ENCODE measurements at places on chromosomes 1 and 21.

GRCh38 chr1:75630998-75631397 is 20.1 kb upstream of the SLC44A5 start:
- no peak for DNase-seq

GRCh38 chr1:178442925-178443324 is 53.8 kb downstream of the CLEC20A start:
- DNase-seq, result no peak

DNA sequence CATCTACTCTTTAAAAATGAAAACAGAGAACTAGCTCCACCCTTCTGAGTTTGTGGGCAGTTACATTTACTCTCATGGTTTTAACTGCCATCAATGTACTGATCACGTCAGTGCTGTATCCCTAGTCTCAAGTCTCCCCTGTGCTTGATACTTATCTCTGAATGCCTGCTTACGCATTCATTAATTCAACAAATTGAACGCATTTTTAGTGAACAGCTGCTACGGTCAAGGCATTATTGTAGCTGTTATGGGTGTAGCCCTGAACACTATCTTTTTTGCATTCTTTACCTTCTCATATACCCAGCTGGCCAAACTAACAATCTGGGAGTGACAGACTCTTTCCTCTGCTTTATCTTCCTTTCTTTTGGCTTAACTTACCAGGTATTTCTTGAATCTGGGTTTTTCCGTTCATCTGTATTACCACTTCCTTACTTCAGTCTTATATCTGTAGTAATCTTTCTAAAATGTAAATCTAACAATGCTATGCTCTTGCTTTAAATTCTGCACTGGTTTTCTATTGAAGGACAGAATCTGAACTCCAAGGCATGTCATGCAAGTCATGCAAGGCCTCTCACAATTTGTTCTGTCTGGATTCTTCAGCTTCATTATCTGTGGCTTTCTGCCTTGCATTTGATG is 33.3 kb downstream of the SMG7 start:
- DNase-seq, result no peak

- no peak for DNase-seq
Measured at GRCh38 chr1:100340494-100340893, 11.8 kb upstream of the CDC14A start.

GRCh38 chr1:54950006-54950368 is 30.4 kb upstream of the TMEM61 start:
- DNase-seq, result no peak

DNA sequence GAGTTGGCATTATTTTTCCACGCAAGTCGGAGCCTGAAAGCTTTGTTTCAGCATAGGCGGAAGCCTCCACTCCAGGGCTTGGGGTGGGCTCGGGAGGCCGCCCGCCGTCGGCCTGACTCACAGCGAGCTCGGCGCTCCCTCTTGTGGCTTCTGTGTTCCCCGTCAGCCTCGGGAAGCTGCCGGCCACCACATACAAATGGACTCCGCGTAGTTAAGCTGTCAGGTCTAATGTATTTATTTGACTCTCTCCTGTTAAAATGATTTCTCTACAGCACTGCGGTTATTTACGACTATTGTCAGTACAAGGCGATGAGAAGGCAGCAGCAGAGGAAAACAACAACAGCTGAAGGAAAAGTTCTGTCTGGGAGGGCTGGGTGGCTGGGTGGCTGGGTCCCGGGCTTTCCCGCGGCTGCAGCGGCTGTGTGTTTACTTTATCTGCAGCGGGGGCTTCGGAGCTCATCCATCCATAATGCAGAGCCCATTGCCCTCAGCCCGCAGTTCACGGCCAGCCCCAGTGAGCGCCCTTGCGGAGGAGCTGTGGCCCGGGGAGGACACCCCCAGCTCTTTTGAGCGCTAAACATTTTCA is 375.7 kb upstream of the CAMK1G start:
- peak; percentile 10 for DNase-seq

DNA sequence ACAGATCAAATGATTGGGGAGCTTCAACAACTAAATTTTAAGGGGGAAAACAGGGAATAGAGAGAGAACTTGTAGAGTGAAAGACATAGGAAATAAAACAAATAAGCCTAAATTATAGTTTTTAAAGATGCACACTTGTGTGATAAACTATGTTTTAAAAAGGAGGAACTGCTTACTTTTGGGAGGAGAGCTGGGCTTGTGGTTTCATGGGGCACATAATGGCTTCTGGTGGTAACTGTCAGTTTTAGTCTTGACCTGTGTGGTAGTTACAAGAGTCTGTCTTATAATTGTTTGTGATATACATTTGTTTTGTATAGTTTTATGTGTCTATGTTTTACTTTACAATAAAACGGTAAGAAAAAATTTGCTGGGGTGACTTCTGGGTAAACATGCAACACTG is 165.3 kb downstream of the COL24A1 start:
- DNase-seq, result no peak

DNA sequence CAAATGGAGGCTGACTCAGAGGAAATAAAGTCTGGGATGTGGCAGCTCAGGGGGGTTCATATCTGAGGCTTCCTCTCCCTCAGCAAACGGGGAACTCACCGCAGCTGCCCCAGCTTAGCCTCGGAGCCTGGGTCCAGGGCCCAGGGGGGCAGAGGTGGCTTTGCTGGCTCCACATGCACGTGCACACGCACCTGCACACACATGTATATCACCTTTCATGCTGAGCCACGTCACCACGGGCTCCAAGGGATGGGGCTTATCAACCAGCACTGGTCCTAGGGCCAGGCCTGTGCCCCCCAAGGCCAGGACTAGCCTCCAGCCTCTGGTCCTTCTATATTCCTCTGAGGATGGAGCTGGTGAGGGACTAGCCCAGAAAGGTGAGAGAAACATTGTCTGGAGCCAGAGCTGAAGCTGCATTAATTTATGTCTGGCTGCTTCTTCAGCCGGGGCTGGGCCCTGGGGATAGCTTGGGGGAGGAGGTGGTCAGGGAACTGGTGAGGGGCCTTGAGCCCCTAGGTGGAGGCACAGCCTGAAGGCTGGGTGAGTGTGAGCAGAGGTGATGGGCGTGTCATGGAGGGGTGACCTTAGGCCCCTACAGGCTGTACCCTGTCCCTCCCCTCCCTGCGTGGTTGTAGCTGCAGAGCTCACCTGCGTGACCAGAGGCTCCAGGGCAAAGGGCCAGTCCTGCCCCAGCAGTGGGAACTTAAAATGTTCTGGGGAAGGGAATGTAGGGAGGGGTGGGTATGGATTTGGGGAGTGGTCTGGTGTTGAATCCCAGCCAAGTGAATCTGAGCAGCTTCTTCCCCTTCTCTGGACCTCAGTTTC is 520.8 kb downstream of the PTPRU start:
- DNase-seq, result no peak

DNA sequence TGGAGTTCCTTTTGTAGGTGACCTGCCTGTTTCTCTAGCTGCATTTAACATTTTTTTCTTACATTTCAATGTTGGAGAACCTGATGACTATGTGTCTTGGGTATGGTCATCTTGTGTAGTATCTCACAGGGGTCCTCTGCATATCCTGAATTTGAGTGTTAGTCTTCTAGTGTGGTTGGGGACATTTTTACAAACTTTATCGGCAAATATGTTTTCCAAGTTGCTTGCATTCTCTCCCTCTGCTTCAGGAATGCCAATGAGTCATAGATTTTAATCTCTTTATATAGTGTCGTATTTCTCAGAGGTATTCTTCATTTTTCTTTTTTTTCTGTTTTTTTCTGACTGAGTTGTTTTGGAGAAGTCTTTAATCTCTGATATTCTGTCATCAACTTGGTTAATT is 684.0 kb downstream of the NCAM2 start:
- no peak for DNase-seq

DNA sequence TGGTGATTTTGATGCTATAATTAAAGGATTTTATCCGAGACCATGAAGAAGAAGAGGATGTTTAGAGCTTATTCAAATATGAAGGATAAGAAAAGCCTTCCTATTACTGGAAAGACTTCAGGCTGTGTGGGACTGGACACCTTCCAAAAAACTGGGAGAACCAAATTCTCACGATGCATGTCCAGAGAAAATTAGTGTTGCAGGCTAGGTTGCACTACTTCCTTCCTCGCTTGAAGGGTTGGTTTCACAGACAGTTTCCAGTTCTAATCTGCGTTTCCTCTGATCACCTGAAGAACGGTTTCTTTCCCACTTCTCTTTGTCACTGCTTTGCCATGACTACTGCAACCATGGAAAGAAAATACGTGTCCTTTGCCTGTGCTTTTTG is 2.0 kb downstream of the MTARC2 start:
- no peak for DNase-seq

GRCh38 chr1:158124999-158125398 is 55.7 kb upstream of the CD1D start:
- peak; percentile 45 for DNase-seq

GRCh38 chr1:178101266-178101630 is 7.3 kb downstream of the RASAL2 start:
- no peak for DNase-seq

DNA sequence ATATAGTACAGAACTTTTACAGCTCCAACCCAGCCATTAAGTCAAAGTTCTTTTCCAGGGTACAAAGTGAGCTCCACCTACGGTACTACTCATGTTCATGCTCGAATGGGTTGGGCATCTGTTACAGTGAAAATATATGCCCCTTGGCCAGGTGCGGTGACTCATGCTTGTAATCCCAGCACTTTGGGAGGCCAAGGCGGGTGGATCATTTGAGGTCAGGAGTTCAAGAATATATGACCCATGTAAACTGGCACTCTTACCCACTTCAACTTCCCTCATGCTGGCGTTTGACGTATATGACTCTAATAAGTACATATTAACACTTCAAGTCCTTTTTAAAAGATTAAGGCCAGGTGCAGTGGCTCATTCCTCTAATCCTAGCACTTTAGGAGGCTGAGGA is 71.3 kb upstream of the PKN2 start:
- no peak for DNase-seq

- DNase-seq, result no peak
Measured at GRCh38 chr1:201566529-201566823, 27.5 kb downstream of the NAV1 start.

- DNase-seq, result no peak
Measured at GRCh38 chr1:17579951-17580939, 40.7 kb downstream of the ARHGEF10L start.

DNA sequence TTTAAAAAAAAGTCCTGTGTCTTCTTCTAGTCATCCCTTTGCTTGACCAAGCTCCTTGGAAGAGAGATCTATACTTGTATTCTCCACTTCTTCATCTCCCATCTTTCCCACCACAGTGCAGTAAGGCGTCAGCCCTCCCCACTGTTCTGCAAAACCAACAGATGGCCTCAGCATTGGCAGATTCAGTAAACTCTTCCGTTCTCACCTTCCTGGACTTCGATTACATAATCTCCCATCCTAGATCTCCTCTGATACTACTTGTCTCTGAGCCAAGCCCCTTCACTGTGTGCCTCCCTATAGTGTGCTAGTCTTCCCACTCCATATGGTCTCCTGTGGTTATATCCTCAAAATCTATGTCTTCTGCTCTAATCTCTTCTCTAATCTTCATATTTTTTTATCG is 1.6 kb upstream of the COLGALT2 start:
- DNase-seq, result no peak

- no peak for DNase-seq
Measured at GRCh38 chr1:159786966-159787365, 6.2 kb downstream of the DUSP23 start.

DNA sequence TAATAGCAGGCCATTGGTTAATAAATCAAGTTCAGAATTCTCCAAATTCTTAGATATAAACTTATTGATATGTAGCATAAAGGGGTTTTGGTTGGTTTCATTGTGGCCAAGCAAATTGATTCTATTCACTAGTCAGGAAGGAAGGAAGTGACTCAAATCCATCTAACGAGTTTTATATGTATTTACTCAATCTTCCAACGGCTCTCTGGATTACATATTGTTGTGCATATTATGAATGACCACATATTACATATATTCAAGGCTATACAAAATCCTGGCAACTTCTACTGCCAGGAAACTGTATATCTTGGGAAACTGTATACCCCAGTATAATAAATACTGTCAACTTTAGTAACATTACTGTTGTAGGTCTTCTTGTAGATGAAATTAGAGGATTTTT is 20.1 kb upstream of the PDE4B start:
- no peak for DNase-seq

- DNase-seq, result no peak
Measured at GRCh38 chr1:5983361-5984103, 8.7 kb downstream of the NPHP4 start.

DNA sequence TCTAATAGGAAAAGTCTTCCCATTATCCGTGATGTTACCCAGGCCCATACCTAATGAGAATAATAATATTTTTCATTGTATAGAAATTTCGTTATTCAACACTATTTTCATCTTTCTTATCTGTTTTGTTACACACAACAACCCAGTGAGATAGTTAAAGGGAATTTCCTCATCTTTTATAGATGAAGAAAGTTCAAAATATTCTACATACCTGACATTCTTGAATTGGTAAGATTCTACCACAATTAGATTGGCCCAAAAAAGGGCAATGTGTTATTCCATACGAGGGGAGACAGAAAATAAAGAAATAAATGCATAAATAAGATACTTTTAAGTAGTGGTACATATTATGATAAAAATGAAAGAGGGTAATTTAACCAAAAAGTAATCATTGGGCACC is 405.5 kb upstream of the ADAMTS5 start:
- DNase-seq, result no peak

DNA sequence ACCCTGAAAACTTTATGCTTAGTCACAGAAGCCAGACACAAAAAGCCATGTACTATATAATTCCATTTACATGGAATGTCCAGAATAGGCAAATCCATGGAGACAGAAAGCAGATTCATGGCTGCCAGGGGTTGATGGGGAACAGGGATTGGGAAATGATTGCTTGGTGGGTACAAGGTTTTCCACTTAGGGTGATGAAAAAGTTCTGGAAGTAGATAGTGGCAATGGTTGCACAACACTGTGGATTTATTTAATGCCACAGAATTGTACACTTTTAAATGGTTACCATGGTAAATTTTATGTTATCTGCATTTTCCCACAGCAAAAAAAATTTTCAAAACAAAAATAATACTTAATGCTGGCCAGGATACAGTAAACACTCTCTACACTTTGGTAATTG is 40.6 kb downstream of the ENAH start:
- DNase-seq, result no peak

GRCh38 chr1:5976726-5977493 is 15.3 kb downstream of the NPHP4 start:
- DNase-seq, result no peak

DNA sequence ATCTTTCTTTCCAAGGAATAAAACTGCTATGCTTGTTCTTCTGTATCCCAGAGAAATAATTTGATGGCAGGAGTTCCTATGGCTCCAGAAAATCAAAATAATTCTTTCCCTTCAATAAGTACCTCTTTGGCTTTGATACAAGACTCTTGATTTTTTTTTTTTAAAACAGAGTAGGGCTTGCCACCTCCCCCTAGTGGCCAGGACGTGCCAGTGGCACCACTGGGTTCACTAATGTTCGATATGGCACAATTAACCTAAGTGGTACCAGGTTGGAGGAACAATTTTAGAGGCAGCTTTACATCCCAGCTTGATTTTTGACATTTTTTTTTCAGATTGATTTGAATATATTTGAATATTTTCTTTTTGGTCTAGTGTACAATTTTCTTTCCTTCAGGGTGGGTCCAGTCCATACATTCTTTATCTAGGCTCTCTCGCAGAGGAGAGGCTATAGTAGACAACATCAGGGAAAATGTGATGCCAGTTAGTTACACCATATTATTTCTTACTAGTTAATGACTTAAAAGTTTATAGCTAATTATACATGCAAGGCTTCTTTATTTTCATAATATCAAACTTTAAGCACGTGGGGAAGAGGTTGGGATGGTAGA is 330.9 kb downstream of the S1PR1 start:
- peak; percentile 25 for DNase-seq
